Globus pallidus (tissue), 1 donor: ENCODE measurements at places on chromosomes 11 and 22.

DNA sequence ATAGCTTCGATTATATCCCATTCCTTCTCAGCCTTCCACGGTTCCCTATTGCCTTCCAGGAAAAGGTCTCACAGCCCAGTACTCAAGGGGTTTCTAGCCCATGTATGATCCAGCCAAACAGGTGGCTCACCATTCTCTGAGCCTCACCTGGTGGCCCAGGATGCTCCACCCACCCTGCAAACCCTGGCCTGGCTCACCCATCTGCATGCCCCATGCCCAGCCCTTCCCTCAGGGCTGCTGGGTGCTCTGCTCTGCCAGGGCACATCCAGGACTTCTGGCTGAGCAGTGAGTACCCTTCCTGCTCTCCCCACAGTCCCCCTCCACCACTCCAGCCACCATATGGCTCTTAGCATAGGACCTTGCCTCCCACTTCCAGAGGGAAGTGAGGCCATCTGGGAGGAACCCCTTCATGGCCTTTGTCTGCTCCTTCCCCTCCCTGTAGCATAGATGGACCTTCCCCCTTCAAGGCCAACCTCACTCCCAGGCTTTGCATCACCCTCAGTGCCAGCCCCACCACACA lies 5.8 kb upstream of the RCOR2 start:
- DNase-seq, result no peak

DNA sequence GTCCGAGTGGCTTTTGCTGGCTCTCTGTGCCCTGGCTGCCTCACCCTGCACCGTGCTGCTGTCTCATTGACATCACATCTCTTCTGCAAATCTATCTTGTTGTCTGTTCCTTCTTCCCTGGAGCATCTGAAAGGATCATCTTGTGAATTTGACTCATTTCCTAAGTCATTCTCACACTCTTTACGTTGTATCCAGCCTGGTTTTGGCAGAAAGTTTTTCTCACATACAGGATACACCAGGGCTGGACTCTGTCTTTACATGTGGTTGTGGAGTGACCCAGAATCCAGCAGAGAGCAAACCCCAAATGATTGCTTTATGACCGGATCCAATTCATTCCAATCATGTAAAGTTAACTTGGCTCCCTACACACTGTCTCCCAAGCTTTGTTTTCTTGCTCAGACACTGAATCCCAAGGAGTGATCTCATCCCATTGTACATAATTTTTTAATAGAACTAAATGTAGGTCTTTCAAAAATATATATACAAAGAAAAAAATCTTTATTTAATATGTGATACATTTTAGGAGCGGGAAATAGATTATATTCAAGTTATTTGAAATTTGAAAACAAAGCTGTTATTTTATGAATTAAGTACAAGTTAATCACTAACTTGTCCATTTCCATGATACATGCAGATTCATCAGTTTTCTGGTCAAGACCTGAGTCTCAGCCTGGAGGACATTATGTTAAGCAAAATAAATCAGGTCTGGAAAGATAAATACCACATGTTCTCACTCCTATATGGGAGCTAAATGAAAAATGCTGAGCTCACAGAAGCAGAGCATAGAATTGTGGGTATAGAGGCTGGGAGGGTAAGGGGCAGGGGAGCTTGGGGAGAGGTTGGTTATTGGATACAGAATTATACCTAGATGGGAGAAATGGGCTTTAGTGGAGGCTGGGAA lies 2.9 kb upstream of the RFPL1 start:
- DNase-seq, result no peak

DNA sequence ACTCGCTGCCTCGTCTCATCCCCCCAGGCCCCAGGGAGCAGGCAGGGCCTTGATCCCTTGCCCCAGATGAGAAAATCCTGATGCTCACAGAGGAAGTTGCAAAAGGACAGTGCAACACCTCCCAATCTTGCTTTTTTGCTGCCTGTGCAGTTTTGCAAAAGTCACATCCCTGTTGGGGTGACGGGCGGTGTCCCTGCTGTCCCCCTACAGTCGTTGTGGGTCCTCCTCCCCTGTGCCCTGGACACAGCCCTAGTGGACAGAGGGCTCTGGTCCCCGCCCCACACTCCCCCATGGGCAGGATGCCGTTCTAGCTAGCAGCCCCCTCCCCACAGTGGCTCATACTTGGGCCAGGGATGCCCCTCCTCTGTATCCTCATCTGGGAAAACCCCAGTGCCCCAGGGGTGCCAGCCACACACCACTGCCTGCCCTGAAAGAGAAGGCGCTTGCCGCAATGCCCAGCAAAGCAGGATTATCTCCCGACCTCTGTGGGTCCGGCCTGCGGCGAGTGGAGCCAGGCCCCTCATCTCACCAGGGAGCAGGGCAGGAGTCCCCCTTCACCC lies 18.4 kb upstream of the CTSD start:
- no peak for DNase-seq

- no peak for DNase-seq
Observed at GRCh38 chr11:74427384-74427886, 29.2 kb upstream of the PGM2L1 start.

DNA sequence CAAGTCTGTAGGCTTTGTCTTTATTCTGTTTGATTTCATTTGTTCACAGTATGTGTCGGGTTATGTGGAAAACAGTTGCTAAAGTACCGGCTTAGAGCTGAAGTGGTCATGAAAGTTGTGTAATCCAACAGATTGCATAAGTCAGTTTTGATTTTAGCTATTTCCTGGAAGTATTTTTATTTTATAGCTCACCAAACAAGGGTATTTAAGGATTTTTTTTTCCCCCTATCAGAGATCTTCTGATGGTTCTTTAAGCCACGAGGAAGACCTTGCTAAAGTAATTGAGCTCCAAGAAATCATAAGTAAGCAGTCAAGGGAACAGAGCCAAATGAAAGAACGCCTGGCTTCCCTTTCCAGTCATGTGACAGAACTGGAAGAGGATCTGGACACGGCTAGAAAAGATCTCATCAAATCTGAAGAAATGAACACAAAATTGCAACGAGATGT lies 55.9 kb downstream of the PPFIA1 start:
- DNase-seq, result peak; percentile 50

DNA sequence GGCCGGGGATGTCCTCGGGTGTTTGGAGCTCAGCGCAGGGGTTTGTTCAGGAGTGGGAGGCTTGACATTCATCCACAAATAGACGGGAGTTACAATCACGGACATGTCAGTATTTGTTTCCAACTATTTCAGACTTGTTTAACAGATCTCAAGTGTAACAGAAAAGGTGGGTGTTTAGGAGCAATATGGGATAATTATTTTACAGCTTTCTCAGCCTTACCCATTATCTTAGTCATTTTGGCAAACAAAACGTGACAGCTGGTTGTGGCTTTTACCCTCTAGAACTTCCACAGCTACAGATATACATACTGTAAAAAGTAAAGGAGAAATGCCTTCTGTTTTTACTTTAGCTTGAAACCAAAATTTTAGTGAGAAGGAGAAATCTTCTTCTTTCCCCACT lies 178.7 kb upstream of the TMEM45B start:
- DNase-seq, result no peak

DNA sequence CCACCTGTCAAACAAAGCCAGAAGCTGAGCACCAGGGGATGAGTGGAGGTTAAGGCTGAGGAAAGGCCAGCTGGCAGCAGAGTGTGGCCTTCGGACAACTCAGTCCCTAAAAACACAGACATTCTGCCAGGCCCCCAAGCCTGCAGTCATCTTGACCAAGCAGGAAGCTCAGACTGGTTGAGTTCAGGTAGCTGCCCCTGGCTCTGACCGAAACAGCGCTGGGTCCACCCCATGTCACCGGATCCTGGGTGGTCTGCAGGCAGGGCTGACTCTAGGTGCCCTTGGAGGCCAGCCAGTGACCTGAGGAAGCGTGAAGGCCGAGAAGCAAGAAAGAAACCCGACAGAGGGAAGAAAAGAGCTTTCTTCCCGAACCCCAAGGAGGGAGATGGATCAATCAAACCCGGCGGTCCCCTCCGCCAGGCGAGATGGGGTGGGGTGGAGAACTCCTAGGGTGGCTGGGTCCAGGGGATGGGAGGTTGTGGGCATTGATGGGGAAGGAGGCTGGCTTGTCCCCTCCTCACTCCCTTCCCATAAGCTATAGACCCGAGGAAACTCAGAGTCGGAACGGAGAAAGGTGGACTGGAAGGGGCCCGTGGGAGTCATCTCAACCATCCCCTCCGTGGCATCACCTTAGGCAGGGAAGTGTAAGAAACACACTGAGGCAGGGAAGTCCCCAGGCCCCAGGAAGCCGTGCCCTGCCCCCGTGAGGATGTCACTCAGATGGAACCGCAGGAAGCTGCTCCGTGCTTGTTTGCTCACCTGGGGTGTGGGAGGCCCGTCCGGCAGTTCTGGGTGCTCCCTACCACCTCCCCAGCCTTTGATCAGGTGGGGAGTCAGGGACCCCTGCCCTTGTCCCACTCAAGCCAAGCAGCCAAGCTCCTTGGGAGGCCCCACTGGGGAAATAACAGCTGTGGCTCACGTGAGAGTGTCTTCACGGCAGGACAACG lies 11.7 kb downstream of the CXCR5 start:
- DNase-seq, result no peak

GRCh38 chr11:20249378-20249777 lies 89.1 kb upstream of the DBX1 start:
- DNase-seq, result no peak

DNA sequence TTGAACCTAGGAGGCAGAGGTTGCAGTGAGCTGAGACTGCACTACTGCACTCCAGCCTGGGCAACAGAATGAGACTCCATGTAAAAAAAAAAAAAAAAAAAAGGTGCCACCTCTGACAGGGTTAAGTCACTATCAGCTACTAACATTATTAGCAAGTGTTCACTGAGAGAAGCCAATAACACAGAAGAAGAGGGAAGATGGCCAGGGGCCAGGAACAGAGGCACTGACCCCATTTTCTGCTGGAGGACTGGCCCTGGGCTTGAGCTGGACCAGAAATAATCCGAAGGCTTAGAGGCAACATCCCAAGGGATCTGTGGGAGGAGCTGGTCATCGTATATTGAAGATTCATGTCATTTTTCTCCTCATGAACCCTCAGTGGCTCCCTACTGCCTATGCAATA lies 5.0 kb downstream of the SLC5A1 start:
- DNase-seq, result no peak

DNA sequence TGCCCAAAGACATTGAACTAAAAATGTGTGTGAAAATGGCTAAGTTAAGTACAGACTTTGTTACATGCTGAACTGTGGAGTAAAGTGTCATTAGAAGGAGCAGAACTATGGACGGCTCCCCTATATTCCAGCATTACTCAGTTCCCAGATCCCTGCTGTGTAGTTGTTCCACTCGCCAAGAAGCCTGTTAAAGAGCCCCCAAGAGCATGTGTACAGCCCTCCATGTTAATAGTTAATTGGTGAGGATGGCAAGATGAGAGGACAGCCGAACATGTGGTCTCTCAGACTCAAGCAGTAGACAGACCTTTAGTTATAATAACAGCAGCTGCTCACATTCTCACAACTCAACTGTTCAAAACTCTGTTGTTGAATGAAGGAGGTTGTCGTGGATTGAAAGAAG lies 127.4 kb downstream of the ELP4 start:
- DNase-seq, result no peak
